Chondrocyte (in vitro differentiated cells): ENCODE measurements at places on chromosomes 5 and 9. TPM values are rescaled to one million over a fixed set of nuclear protein-coding genes. Genes with fewer than 3 reads are reported as not detected.

Gene MACROH2A1
- 100 to 142 TPM (median 102 TPM) in 3 replicates for total RNA-seq

Gene NOTCH1
- 11.6 to 28.7 TPM (median 27.5 TPM) in 3 replicates for total RNA-seq

Gene IRX4
- not detected in 3 replicates for total RNA-seq

Gene MARCOL
- not detected in 3 replicates for total RNA-seq

DNA sequence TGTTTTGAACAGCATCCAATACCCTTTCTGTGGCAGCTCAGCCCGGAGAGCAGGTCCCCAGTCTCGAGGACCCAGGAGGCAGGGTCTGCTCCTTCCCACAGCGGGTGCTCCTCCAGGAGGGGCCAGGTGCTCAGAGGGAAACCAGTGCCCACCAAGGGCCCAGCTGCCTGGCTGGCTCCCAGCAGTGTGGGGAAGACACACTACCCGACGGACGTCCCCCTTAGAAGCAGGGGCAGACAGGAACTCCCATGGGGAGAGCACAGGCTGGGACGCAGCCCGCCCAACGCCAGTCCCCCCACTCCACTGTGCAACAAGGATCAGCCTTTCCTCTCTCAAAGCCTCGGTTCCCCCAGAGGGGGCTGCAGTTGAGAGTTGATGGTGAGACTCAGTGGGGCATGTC, 57.6 kb downstream of the ADAMTS2 start:
- no peaks in the 10 kb centered on the region for H3K36me3 ChIP-seq
- peak; percentile 79 for DNase-seq
- peaks cover 16% of the 10 kb centered on the region for H3K4me1 ChIP-seq
- H3K27ac ChIP-seq, result no peak overlapping the region
- no peaks in the 10 kb centered on the region for H3K27me3 ChIP-seq

- peaks cover 19% of the 10 kb centered on the region for H3K27me3 ChIP-seq
- no peaks in the 10 kb centered on the region for H3K4me1 ChIP-seq
- H3K27ac ChIP-seq, result no peak overlapping the region
- DNase-seq, result no peak
Measured at GRCh38 chr5:116044073-116044472, 11.8 kb downstream of the ARL14EPL start.

DNA sequence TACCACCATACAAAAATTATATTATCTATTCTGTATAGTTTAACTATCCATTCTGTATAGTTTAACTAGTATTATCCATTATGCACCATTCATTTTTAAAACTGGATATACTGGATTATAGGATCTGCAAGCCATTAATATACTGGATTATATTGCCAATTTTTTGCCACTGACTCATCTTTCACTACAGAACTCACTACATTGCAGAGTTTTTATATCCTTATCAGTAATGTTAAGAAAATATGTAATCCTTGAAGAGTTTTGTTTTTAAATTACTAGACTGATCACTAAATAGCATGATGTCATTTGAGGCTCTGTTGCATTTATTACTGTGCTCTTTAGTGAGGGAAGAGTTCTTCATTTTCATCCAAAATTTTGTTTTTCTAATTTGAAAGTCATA, 109.8 kb upstream of the SNX2 start:
- H3K4me1 ChIP-seq, result peaks cover 14% of the 10 kb centered on the region
- peaks cover 1% of the 10 kb centered on the region for H3K36me3 ChIP-seq
- H3K27me3 ChIP-seq, result no peaks in the 10 kb centered on the region
- no peak overlapping the region for H3K27ac ChIP-seq

- no peak for DNase-seq
- H3K27ac ChIP-seq, result no peak overlapping the region
- H3K4me1 ChIP-seq, result no peaks in the 10 kb centered on the region
- H3K27me3 ChIP-seq, result peaks cover 14% of the 10 kb centered on the region
- H3K36me3 ChIP-seq, result no peaks in the 10 kb centered on the region
Measured at GRCh38 chr9:101139082-101139481, 110.6 kb downstream of the PLPPR1 start.

- H3K4me3 ChIP-seq, result no peak overlapping the region
- peaks cover 11% of the 10 kb centered on the region for H3K36me3 ChIP-seq
- no peaks in the 10 kb centered on the region for H3K4me1 ChIP-seq
Measured at GRCh38 chr9:137176302-137177182, 4.7 kb upstream of the TMEM210 start.

DNA sequence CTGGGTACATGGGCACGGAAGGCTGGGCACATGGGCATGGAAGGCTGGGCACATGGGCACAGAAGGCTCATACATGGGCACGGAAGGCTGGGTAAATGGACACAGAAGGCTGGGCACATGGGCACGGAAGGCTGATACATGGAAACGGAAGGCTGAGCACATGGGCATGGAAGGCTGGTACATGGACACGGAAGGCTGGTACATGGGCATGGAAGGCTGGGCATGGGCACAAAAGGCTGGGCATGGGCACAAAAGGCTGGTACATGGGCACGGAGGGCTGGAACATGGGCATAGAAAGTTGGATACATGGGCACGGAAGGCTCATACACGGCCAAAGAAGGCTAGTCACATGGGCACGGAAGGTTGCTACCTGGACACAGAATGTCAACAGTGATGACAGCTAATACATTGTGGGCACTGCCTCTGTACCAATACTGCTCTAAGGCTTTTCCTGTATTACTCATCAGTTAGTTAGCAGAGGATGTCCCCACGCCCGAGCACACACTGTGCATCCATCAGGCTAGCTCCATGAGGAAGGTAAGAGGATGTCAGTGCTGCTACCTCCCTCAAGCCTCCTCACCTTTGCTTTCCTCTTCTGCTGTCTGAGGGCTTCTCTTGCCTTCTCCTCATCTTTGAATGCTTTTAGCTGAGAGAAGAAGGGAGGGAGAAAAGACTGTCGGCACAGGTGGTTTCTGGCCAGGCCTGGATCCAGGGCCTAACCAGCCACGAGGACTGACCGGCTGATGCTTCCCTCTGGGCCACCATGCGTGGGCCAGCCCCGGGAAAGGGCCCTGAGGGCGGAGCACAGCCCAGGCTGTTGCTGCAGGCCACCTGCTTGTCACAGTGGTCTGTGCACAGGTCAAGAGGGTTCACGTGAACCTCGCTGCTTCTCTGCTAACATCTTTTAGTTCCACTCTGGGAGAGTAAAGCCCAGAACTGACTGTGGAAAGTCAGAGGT, 14.3 kb downstream of the GPX3 start:
- H3K4me3 ChIP-seq, result no peak overlapping the region
- no peaks in the 10 kb centered on the region for H3K27me3 ChIP-seq
- H3K36me3 ChIP-seq, result peaks cover 44% of the 10 kb centered on the region
- DNase-seq, result peak; percentile 49
- peaks cover 20% of the 10 kb centered on the region for H3K4me1 ChIP-seq

DNA sequence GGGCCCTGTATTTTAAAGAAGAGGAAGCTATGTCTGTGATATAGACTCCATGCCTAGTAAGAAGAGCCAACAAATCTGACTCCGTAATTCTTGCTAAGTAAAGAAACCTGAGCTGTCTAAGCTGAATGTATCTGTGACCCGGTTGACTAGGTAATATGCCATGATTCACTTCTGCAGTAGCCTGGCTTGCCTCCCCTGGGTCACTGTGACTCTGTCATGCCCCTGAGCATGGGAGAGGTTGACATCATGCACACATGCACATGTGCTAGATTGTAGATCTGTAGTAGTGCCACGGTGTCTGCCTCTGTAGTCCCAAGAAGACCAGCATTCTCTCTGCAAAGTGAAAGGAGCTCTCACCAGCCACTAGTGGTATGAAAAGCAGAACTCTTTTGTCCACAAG, 9.1 kb downstream of the SLC22A5 start:
- no peak overlapping the region for H3K27ac ChIP-seq
- H3K4me1 ChIP-seq, result no peaks in the 10 kb centered on the region
- DNase-seq, result no peak
- H3K27me3 ChIP-seq, result no peaks in the 10 kb centered on the region
- peaks cover 11% of the 10 kb centered on the region for H3K36me3 ChIP-seq
- no peak overlapping the region for H3K4me3 ChIP-seq

DNA sequence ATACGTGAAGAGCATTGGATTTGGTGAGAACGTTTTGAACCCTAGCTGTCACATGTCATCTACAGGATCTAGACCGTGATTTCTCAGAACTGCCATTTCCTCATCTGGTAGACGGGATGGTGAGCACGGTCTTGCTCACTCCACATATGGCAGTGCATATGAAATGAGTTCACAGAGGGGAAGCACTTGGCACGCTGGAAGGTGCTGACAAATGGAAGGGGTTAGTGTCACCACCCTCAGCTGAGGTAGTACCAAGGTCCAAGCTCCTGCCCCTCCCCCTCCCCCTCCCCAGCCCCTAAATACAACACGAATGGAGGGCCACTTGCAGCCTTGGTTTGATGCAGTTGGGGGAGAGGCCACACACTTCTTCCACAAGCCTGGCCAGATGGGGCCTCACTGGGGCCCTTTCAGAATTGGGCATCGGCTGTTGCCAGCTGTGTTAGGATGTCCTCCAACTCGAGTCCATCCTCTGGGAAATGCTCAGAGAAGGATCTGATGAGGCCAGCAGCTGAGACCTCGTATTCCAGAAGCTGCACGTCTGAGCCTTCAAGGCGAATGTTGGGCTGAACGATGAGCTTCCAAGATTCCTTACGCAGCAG, 322.4 kb downstream of the ANXA1 start:
- no peak overlapping the region for H3K27ac ChIP-seq
- H3K4me3 ChIP-seq, result no peak overlapping the region
- H3K27me3 ChIP-seq, result peaks cover 7% of the 10 kb centered on the region
- no peaks in the 10 kb centered on the region for H3K4me1 ChIP-seq
- DNase-seq, result no peak

DNA sequence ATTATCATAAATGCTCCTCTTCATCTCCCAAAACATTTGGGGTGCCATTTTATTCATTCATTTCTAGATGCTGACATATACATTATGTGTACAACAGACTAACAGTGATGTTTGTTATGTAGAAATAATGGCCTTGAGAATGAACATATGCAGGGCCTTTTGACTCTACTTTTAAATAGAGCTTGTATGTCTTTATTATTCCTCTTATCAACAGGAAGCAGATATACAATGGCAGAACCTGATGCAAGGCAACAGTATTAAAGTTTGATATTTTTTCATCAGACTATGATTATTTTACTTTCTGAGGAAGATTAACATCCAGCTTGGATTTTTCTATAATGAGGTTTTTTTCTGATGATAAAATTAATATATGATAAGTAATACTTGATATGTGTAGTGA, 44.1 kb downstream of the SNX18 start:
- no peaks in the 10 kb centered on the region for H3K4me1 ChIP-seq
- DNase-seq, result no peak
- no peak overlapping the region for H3K27ac ChIP-seq
- peaks cover 2% of the 10 kb centered on the region for H3K36me3 ChIP-seq

- H3K27ac ChIP-seq, result peak overlapping the region; percentile 96
- peaks cover 2% of the 10 kb centered on the region for H3K36me3 ChIP-seq
- H3K4me1 ChIP-seq, result peaks cover 29% of the 10 kb centered on the region
- H3K4me3 ChIP-seq, result no peak overlapping the region
- H3K27me3 ChIP-seq, result no peaks in the 10 kb centered on the region
Measured at GRCh38 chr5:132103969-132104391, 30.4 kb downstream of the CSF2 start.

DNA sequence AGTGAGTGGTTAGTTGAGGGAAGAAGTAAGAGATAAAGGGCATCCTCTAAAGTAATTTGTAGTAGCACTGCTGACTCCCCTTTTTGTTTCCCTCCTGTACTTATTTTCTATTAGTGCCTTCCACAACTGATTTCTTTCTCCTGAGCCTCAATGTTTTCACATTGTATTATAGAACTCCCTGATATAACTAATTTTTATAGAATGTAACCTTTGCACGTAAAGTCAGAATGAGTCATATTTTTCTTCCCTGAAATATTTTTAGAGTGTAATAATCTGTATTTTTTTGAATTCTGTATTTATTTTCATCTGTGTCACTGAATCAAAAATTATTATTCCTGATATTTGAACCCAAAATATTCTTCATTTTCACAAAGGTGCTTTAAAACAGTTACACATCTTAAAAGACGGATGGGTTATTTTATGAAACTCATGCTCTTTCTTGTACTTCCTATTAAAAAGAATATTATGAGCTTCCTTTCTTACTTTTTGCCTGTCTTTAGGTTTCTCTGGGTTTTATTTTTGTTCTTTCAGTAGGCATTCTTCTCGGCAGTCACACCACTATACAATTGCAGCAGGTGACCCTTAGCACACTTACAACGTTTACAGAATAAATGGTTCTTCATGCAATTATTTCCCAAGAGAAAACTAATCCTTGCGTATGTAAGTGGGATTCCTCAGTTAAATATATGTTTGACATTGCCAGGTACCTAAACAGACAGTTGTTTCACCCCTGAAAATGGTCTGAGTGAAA, 30.5 kb upstream of the DMRTA1 start:
- DNase-seq, result no peak
- H3K36me3 ChIP-seq, result no peaks in the 10 kb centered on the region
- H3K4me1 ChIP-seq, result peaks cover 38% of the 10 kb centered on the region
- no peaks in the 10 kb centered on the region for H3K27me3 ChIP-seq

- H3K4me3 ChIP-seq, result peak overlapping the region; percentile 25
- no peak for DNase-seq
Measured at GRCh38 chr5:78534905-78535200, 113.7 kb downstream of the LHFPL2 start.

DNA sequence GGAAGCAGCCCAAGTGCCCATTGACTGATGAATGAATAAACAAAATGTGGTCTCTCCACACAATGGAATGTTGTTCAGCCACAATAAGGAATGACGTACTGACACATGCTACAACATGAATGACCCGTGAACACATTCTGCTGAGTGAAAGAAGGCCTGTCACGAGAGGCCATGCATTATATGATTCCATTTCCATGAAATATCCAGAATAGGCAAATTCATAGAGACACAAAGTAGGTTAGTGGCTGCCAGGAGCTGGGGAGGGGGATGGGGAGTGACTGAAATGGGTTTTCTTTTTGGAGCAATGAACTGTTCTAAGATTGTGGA, 41.4 kb downstream of the BICD2 start:
- H3K27ac ChIP-seq, result peak overlapping the region; percentile 29
- H3K36me3 ChIP-seq, result peaks cover 27% of the 10 kb centered on the region
- DNase-seq, result no peak
- H3K4me1 ChIP-seq, result peaks cover 21% of the 10 kb centered on the region
- H3K27me3 ChIP-seq, result no peaks in the 10 kb centered on the region

DNA sequence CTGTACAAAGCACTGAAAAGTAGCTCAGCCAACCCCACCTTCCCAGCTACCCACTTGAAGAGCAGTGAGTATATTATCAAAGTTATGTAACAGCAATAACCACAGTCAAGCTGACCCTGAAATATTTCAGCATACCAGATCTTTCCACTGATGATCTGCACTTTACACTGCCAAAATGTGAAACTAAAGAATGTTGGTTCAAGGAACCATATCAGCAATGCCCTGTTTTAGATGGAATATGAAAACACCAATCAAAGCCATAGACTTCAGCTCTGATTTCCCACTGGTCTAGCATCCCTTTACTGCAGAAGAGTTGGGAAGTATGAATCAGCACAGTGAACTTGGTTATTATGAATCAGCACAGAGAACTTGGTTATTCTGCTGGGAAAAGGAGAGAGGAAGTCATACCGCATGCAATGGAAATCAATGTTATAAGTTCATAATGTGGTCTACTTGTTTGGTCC, 20.0 kb downstream of the CEMIP2 start:
- H3K27me3 ChIP-seq, result no peaks in the 10 kb centered on the region
- H3K36me3 ChIP-seq, result peaks cover 10% of the 10 kb centered on the region
- peak overlapping the region; percentile 43 for H3K27ac ChIP-seq
- H3K4me1 ChIP-seq, result peaks cover 29% of the 10 kb centered on the region

GRCh38 chr5:150122536-150123481, 32.8 kb downstream of the PDGFRB start:
- DNase-seq, result peak; percentile 84
- H3K4me1 ChIP-seq, result peaks cover 4% of the 10 kb centered on the region
- H3K4me3 ChIP-seq, result no peak overlapping the region
- peaks cover 58% of the 10 kb centered on the region for H3K36me3 ChIP-seq
